Stimulated activated CD4-positive, alpha-beta T cell treated with anti-CD3 and anti-CD28 coated beads, Interleukin-15, amount 100 ng/mL, for 48 hours (primary cell): ENCODE measurements at places on chromosomes 7 and 10.

DNA sequence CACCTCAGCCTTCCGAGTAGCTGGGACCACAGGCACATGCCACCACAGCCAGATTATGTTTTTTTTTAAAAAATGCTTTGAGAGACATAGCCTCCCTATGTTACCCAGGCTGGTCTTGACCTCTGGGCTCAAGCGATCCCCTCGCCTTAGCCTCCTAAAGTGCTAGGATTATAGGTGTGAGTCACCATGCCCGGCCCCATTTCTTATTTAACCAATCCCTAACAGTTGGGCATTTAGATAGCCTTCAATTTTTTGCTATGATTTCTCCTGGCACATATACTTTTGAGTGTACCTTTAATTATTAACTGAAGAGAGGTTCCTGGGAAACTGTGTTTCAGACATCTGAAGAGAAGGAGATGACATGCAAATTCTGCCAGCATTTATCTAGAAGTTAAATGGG, 22.6 kb upstream of the AUTS2 start:
- no peak for DNase-seq

DNA sequence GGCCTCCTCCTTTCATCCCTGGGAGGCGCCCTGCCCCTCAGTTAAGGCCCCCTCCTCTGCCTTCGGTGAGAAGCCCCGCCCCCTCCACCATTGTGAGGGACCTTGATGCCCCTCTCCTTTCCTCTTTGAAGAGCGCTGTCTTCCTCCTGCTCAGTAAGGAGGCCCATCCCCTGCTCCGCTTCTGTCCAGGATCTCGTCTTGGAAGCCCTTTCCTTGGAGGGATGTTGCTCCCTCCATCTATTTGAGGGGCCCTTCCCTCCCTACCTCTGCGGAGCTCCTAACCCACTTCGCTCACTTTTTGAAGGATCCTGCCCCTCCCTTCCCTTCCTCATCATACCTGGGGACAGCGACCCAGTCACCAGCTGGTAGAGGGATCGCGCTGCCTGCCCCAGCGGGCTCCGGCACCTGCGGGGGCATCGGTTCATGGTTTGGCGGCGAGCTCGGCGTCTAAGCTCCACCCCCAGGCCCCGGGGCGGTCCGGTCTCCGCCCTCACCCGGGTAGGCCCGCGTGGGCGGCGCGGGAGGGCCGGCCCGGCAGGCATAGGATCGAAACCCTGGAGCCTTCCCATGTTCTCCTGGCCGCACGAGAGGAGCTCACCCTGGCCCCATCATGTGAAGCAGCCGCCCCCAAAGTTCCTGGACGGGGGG, 4.1 kb downstream of the KCNIP2 start:
- DNase-seq = no peak

GRCh38 chr7:77426052-77426404, 9.9 kb upstream of the GSAP start:
- DNase-seq = no peak

DNA sequence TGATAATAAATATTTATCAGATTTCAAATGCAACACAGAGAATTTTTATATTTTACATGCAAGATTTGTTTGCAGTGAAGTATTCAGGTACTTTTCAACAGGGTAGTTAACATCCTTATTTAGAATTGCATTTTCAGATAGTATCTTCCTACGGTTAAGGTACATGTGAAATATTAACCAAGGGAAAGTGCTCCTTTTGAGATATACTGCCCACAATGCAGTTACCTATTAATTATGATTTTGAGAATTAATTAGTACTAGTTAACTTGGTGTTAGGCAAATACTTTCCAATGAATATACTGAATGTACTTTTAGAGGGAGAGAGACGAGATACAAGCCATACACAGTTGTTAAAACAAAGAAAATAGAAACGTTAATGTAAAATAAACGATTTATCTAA, 206.2 kb upstream of the YAE1 start:
- DNase-seq = no peak

DNA sequence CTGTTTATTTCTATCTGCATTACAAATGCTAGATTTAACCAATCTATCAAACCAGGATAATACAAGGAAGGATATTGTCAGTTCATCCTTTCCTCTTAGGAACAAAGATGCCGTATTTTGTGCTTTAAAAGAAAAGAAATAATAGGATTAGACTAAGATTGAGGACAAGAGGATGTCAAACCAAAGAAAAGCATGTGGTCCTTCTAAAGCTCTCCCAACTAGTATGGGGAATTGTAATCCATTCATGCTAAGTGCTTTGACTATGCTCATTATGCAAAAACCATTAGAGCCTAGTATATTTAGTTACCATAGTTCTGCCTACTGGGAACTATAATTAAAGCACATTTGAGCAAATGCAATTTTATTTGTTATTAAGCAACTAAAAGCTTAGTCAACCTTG, 280.2 kb downstream of the GRM8 start:
- no peak for DNase-seq

- no peak for DNase-seq
These were observed 134.6 kb upstream of the TRIM24 start for GRCh38 chr7:138325434-138325833.

DNA sequence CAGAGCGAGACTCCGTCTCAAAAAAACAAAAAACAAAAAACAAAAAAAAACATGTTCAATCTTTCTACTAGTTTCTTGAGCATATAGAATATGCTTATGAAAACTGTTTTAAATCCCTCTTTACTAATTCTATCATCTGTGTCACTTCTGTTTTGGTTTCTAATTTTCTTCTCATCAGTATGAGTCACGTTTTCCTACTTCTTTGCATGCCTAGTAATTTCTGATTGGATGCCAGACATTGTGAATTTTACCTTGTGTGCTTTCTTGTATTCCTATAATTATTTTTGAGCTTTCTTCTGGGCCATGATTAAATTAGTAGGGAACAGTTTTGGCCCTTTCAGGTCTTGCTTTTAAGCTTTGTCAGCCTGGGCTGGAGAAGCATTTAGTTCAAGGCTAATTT, 9.9 kb downstream of the MICU1 start:
- no peak for DNase-seq

- no peak for DNase-seq
These were observed 100.1 kb upstream of the STK17A start for GRCh38 chr7:43482679-43483252.

GRCh38 chr10:10958041-10958440, 59.6 kb upstream of the CELF2 start:
- no peak for DNase-seq

- DNase-seq = no peak
These were observed 103.2 kb upstream of the TMEM106B start for GRCh38 chr7:12107841-12108254.
